ENCODE measurements at places on chromosomes 7 and 10.

DNA sequence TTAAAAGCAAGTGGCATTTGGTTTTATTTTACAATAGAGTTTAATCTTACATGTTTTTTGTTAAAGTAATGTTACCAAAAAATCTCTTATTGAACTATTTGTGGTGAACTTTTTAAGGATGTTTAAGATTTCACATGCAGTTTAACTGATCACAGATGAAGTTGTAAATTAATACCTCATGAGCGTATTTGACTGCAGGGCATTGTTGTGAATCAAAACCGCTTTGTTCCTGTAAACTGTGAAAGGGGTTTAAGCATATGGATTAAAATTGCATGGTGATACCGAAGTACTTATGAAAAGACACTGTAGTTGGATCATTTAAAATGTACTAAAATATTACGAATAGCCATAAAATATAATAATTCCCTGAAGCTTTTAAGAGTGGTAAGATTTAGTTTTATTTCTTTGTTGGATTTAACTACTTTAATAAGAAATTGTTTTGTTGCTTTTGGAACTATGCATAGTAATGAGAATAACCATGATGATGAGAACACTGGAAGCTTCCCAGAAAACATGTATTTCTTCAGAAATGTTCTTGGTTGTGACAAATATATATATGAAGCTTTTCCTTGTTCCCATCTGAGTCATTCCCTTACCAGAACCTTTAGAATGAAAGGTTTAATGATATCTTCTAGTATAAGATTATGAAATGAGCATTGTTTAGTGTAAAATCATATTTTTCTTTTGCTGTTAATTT lies 131.3 kb downstream of the ADK start:
- no peak for DNase-seq

DNA sequence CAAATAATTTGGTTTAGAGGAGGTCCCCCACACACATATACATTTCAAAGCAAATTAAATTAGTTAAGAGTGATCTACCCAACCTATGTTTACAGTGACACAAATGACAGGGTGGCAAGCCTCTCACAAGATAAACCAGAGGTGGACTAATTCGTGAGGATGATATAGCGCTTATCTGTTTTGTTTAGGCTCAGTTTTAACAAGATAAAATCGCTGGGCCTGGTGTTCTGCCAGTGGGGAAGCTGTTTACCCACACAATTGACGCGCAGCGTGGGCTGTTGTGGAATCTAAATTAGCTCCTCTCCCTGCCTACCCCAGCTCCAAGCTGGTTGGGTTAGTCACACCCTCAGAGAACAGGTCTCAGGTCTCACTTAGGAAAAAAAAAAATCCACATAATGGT lies 16.7 kb upstream of the PLXNA4 start:
- DNase-seq = no peak

GRCh38 chr10:590721-591120 lies 98.7 kb downstream of the DIP2C start:
- DNase-seq = no peak

DNA sequence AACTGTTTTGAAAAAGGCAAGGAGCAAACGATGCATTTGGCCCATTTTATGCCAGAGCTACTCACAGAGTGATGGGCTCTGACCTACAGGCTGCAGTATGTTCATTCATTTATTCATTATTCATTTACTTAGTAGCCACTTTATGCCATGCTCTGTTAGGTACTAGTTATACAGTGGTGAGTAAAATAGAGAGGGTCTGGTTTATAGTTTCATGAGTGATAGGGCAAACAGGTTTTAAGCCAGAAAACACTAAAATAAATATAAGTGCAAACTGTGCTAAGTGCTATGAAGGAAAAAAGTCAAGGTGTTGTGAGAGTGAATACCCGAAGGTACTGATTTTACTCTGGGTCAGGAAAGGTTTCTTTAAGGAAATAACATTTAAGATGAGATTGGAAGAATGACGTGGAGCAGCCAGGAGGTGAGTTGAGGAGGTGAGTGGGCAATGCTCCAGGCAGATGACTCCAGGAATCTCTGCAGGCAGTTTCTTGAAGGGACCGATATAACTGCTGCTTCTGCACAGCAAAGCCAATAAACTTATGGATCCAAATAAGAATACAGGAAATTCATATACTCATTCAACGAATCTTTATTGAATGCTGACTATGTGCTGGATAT lies 56.9 kb upstream of the FAM133B start:
- DNase-seq = no peak

GRCh38 chr10:1290071-1290471 lies 233.9 kb downstream of the WDR37 start:
- peak; percentile 30 for DNase-seq

DNA sequence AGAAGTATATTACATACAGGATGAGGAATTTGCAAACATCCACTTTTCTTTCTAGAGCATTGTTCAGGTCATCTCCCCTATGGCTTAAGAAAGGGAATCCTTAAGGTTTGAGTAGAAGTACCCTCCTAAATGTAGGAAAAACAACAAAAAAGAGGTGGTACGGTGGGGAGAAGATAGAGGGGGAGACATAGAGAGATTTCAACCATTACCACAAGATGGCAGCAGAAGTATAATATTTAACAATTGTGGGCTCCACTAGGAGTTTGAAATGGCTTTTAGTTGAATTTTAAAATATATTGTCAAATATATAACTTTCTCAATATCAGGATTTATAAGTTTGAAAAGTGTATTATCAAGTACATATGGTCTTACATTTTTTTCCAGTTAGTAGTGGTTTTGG lies 72.7 kb upstream of the PRKG1 start:
- no peak for DNase-seq

DNA sequence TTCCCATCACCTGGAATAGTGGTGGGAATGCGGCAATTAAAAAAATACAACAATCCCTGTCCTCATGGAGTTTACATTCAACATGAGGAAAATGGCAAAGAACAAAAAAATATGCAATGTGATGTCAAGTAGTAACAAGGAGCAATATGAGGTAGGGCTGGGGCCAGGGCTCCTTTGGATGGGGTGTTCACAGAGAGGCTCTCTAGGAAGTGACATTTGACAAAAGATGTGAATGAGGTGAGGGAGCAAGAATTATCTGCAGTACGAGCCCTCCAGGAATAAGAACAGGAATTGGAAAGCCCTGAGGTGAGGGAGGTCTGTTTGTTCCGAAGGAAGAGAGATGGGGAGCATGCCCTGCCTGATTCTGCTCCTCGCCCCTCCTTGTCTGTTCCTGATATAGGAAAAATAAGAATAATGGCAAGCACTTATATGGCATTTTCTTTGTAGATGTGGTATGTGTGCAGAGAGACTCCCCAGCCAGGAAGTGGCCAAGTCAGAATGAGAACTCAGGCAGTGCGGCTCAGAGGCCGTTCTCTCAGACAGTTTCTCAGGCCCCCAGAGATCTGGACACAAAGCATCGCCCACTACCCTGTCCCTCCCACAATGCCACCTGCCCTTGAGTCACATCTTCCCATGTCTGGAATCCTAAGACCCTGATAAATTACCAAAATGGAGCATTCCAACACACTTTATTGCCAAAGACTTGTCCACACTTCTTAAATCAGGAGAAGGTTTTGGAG lies 105.6 kb downstream of the APBB1IP start:
- DNase-seq = no peak

- peak; percentile 69 for DNase-seq
These were observed 56.0 kb upstream of the BTRC start for GRCh38 chr10:101297901-101298486.

- no peak for DNase-seq
These were observed 42.6 kb downstream of the ZNF518A start for GRCh38 chr10:96172666-96173065.

- DNase-seq = no peak
These were observed 69.6 kb upstream of the MDFIC start for GRCh38 chr7:114852293-114852692.

DNA sequence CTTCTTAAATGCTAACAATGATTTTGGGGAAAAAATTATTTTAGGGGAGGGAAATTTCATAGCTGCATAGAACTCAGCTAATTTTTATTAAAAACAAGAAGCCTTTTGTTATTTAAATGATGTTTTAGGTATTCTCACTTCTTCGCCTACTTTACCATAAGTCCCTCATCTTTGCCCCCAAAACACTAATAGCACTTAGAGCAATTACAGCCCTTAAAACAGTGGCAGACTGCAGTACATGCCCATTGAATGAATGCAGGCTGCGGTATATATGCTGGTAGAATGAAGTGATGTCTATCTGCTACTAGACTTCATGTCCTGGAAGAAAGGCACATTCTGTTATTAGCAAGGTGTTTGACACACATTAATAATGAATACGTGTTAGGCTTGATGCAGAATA lies 2.9 kb upstream of the SPAG6 start:
- DNase-seq = no peak

- no peak for DNase-seq
These were observed 21.5 kb downstream of the GPRIN2 start for GRCh38 chr10:46534828-46535524.

GRCh38 chr7:138842111-138842510 lies 44.1 kb upstream of the ATP6V0A4 start:
- DNase-seq = peak; percentile 14

- DNase-seq = no peak
These were observed 433.9 kb downstream of the SORCS3 start for GRCh38 chr10:105075031-105075430.

DNA sequence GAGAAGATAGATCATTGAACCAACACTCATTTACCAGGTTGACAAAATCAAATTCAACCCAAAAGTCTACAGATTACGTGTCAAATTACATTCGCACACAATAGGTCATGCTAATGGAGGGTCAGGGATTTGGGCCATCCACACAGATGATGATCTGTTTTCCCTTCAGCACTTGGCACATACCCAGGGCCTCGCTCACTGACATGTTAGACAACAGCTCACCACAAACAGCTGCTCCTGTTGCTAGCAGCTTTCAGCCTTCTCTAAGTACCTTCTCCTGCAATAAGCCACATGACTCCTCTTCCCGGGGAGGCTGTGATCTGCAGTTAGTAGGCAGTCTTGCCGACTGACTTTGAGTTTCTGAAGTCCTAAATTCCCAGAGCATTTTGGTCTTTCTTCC lies 18.4 kb downstream of the NKX2-3 start:
- no peak for DNase-seq

DNA sequence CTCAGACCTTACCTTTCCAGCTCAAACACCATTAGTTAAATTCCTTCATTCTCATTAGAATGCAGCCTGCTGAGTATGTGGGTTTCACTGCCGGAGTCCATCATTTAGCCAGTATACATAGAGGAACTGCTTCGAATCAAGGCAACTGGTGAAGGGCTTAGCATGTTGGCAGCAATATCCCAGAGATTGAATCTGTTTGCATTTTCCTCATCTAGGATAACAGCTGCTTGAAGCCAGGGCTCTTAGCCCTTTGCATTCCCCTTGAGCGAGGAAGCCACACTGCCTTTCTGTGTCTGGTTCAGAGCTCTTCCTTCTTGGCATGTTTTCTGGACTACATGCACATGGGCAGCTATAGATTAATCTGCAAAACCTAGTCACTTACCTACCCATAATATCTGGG lies 14.7 kb downstream of the NODAL start:
- no peak for DNase-seq

- no peak for DNase-seq
These were observed 77.0 kb upstream of the GPR22 start for GRCh38 chr7:107392830-107393229.

DNA sequence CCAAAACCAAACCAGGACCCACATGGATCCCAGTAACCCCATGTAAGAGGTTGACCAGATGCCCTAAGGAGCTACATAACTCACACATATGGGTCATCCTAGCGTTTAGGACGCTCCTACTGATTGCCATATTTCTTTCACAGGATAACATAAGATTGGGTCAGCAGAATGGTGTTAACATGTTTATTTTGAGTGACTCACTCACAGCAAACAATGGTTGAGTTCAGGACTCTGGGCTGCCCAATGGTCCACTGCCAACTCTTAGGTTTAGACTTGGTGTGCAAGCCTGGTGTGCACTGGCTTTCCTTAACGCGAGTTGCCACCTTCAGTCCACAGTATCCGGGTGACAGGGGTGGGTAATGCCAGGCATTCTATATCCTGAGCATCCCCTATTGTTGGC lies 211.5 kb downstream of the GPAM start:
- no peak for DNase-seq

DNA sequence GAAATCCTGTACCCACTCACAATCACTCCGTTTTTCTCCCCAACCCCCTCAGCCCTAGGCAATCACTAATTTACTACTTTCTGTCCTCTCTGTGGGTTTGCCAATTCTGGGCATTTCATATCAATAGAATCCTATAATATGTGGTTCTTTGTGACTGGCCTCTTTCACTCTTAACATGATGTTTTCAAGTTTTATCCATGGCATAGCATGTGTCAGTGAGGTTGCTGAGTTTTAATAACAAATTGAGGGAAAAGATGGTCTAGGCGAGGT lies 11.9 kb downstream of the PLAU start:
- DNase-seq = no peak

DNA sequence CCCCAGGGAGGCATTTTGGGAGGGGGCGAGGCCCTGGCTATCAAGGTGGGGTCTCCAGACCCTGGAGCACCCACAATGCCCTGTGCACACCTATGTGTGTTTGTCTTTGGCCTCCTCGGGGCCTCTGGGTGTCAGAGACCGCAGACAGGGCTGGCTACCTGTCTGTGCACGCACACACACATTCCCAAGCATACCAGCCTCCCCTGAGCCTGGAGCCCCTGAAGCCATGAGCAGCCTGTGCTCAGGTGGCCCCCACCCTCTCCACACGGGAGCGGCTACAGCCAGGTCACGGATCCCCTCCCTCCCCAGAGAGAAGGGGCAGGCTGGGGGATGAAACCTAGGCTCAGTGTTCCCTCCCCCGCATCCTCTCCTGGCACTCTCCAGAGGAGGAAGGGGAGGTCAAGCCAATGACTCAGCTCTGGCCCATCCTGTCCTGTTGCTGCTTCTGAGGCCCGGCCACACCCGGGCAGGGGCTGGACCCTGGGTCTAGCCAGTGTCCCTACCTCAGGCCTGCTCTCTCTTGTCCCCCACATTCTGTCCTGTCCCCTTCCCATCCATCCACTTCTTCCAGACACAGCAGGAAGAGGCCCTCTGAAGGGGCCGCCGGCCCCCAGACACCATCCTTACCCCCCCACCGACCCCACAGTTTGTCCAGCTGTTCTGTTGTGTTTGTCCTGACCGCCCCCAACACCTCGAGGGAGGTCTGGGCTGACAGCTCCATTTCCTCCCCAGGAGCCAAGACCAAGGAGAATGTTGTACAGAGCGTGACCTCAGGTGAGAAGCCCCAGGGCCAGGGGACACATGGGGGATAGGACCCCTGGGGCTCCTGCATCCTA lies 720 bp downstream of the SNCG start:
- DNase-seq = peak; percentile 47

DNA sequence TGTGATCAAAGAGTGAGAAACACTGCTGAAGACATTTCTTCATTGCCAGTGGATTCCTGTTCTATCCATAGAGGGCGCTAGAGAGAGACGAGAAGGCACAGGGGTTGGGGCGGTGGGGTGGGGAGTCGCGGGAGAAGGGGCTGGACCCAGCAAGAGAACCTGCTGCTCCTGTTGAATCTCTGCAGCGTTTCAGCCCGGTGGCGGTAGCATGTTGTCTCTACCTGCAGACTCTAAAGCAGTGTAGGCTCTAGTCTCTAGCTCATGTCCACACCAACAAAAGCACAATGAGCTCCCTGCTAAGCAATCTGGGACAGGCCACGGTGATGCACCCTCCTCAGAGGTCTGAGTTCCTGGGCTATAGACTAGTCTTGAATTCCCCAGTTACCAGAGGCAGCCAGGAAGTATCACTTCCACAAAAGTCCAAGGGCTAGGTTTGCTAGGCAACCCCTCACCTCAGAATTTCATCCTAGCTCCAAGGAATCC lies 167.7 kb downstream of the DGKB start:
- no peak for DNase-seq
